ENCODE measurements at places on chromosomes 3 and 15. TPM values are rescaled to one million over a fixed set of nuclear protein-coding genes. Genes with fewer than 3 reads are reported as not detected.

CYP8B1 gene
- under 0.01 TPM for total RNA-seq

PDCD6IP gene
- 152 TPM for total RNA-seq

ADAMTS17 gene
- total RNA-seq: 7.6 TPM

TMEM207 gene
- not detected for total RNA-seq

CLDN18 gene
- total RNA-seq: under 0.01 TPM

KPNA1 gene
- 21.8 TPM for total RNA-seq

PTH1R gene
- total RNA-seq: not detected

ERICH6 gene
- 0.21 TPM for total RNA-seq

ATP10A gene
- 15.8 TPM for total RNA-seq

ANO10 gene
- total RNA-seq: 7.1 TPM

ZIC1 gene
- total RNA-seq: not detected

EXD1 gene
- not detected for total RNA-seq

ARGFX gene
- total RNA-seq: not detected

UBL7 gene
- 23.1 TPM for total RNA-seq

COX5A gene
- total RNA-seq: 39.1 TPM

RAB5A gene
- total RNA-seq: 150 TPM
